ENCODE measurements at places on chromosomes 1 and 21.

DNA sequence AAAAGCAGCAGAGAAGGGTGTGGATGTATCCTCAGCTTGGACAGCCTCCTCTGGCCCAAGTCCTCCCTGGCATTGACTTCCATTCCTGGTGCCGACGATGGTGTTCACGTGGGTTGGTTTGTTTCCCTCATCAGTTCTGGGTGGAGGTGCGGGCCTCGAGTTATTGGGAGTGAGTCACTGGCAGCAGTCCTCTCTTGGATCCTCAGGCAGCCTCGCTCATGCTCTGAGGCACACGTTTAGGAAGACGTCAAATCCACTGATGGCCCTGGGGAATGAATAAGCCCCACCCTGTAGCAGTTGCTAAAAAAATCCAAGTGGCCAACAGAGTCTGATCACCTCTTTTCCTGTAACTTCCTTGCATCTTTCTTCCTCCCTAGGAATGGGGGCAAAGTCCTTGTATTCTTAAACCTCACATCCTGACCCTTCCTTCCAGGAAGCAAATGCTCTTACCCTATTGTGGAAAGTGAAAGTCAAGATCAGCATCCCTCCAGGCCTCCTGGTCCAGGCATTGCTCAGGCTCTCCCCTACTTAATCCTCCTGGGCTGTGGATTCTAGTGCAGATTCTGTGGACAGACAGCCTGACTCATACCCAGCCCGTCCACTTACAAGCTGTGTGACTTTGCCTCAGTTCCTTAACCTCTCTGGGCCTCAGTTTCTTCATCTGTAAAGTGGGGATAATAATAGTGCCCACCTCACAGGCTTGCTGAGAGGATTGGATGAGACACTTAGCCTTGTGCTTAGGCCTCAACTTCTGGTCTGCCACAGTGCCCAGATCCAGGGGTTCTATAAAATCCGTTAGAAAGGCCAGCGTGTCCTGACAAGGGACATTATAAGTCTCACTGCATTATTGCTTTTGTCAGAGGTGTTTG lies 111.1 kb downstream of the TLR5 start:
- peak; percentile 50 for DNase-seq

GRCh38 chr1:158035976-158036583 lies 42.6 kb downstream of the KIRREL1 start:
- DNase-seq, result no peak

DNA sequence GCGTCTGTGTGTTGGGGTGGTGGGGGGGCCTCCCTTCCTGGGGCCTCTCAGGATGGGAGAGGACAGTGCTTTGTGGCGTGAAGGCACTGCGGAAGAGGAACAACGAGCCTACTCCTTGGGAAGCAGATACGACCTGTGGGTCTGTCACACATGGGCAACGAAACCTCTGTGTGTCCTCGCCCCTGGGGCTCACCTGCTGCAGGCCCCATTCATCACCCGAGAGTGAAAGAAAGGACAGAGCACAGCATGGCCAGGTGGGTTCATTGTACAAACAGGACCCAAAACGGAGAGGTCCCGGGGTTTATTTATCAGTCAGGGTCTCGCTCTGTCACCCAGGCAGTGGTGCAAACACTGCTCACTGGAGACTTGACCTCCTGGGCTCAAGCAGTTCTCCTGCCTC lies 40.1 kb upstream of the LIN9 start:
- DNase-seq, result no peak

- no peak for DNase-seq
Measured at GRCh38 chr1:42282867-42283583, 52.0 kb downstream of the FOXJ3 start.

DNA sequence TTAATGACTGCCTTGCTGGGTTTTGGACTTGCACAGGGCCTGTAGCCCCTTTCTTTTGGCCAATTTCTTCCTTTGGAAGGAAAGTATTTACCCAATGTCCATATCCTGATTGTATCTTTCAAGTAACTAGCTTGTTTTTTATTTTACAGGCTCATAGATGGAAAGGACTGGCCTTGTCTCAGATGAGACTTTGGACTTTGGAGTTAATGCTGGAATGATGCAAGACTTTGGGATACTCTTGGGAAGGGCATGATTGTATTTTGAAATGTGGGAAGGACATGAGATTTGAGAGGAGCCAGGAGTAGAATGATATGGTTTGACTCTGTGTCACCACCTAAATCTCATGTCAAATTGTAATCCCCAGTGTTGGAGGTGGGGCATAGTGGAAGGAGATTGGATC lies 140.1 kb downstream of the C1orf94 start:
- no peak for DNase-seq

- no peak for DNase-seq
Measured at GRCh38 chr1:67723620-67724019, 38.6 kb downstream of the GADD45A start.

- DNase-seq, result peak; percentile 27
Measured at GRCh38 chr1:2789986-2790581, 11.4 kb downstream of the TTC34 start.

GRCh38 chr1:247216261-247216660 lies 39.6 kb upstream of the VN1R5 start:
- no peak for DNase-seq

GRCh38 chr21:29585462-29585861 lies 286.7 kb downstream of the BACH1 start:
- DNase-seq, result no peak

- DNase-seq, result no peak
Measured at GRCh38 chr1:184392067-184392466, 5.2 kb downstream of the C1orf21 start.

DNA sequence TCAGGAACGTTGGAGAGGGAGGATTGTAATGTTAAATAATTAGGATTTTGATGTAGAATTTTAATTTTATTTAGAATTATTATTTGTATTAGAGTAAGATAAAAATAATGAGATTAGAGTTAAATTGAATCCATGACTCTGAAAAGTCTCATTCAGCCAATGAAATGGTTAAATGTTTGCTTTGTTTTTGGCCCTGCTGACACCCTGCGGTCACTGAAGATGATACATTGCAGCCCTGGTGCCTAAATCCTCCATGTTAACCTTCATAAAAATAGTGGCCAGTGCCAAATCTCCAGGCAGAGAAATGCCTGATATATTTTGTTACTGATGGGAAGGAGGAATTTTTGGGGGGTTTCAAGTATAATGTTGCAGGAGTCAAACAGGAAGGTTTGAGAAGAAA lies 27.3 kb upstream of the RLF start:
- DNase-seq, result no peak

DNA sequence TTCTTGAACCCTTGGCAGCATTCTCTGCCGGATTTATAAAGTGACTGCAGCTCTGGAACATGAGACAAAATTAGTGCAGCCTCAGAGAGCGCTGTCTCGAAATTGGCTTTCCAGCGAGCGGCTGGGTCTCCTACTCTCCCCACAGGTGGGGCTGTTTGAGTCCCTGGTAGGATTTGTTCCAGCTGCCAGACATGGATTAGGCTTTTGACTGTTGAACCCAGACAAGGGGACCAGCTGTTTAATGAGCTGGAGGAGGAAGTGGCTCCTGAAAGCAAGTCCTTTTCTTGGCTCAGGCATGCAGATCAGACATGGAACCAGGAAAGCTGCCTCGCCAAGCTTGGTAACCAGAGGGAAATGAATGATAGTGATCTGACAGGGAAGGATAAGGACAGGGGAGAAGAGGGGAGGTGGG lies 69.6 kb downstream of the UBIAD1 start:
- no peak for DNase-seq

Measured in left ventricle myocardium superior (tissue), 1 donor.